ENCODE measurements at places on chromosomes 6 and 20.

DNA sequence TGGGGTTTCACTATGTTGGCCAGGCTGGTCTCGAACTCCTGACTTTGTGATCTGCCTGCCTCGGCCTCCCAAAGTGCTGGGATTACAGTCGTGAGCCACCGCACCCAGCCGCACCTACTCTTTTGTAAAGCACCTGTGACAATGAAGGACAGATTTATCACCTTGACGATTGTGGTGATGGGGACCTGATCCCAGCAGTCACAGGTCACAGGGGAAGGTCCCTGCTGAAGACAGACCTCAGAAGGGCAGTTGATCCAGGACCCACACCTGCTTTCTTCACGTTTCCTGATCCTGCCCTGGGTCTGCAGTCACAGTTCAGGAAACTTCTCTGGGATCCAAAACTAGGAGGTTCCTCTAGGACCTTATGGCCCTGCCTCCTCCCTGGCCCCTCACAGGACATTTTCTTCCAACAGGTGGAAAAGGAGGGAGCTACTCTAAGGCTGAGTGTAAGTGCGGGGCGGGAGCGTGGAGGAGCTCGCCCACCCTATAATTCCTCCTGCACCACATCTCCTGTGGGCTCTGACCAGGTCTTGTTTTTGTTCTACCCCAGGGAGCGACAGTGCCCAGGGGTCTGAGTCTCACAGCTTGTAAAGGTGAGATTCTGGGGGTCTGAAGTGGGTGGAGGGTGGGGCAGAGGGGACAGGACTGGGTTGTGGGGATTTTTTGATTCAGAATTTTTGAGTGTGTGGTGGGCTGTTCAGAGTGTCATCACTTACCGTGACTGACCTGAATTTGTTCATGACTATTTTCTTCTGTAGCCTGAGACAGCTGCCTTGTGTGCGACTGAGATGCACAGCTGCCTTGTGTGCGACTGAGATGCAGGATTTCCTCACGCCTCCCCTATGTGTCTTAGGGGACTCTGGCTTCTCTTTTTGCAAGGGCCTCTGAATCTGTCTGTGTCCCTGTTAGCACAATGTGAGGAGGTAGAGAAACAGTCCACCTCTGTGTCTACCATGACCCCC lies 3.0 kb downstream of the HLA-E start:
- DNase-seq, result no peak

GRCh38 chr6:105087571-105088211 lies 92.1 kb downstream of the POPDC3 start:
- DNase-seq, result no peak

DNA sequence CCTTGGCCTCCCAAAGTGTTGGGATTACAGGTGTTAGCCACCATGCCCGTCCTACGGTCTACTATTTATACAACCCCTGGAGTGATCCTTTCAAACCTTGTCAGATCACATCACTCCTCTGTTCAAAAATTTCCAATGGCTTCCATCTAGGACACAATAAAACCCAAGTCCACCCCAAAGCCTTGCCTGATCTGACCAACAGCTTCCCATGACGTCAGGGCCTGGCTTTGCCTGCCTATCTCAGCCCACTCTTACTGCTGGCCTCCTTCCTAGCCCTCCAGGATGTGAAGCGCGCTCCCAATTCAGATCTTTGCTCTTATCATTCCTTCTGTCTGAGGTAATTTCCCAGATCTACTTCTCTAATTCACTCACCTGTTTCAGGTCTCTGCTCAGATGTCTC lies 128.4 kb downstream of the LINC00237 start:
- no peak for DNase-seq

DNA sequence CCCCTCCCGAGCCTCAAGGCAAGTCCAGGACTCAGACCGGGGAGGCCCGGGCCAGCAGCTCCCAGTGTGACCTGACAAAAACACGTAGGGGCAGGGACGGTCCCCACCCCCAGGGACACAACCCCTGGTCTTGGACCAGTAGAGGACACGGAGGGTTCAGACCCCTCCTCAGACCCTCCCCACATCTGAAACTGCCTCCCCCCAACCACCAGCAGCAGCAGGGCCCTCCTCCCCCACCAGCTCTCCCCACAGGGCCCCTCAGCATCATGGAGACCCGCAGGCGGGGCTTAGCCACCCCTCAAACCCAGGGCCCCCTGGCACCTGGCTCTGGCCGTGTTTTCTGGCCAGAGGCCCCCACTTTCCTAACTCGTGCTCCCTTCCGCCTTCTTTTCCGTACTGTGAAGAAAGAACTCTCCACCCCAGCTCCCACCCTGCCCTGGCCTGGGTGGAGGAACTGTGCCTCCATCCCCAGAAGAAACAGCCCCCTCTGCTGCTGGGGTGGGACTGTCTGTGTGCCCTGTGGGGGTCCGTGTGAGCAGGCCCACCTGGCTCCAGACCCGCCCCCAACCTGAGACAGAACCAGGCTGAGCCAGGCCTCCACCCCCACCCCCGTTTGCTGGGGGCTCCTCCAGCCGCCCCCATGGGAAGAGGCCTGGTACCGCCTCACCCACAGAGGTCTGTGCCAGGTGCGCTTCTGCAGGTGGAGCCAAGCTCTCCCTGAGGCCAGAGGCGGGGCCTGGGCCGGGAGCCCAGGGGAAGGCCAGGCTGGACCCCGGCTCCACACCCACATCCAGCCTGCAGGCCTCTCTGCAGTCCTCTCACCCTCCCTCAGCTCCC lies 39.0 kb upstream of the MDFI start:
- DNase-seq, result no peak

Measured in uterus (tissue), 4 donors.